Skeletal muscle cell (primary cell): ENCODE measurements at places on chromosomes 6 and 20.
A peak's percentile ranks its signal among the peaks of the same experiment; 100 is the strongest.

DNA sequence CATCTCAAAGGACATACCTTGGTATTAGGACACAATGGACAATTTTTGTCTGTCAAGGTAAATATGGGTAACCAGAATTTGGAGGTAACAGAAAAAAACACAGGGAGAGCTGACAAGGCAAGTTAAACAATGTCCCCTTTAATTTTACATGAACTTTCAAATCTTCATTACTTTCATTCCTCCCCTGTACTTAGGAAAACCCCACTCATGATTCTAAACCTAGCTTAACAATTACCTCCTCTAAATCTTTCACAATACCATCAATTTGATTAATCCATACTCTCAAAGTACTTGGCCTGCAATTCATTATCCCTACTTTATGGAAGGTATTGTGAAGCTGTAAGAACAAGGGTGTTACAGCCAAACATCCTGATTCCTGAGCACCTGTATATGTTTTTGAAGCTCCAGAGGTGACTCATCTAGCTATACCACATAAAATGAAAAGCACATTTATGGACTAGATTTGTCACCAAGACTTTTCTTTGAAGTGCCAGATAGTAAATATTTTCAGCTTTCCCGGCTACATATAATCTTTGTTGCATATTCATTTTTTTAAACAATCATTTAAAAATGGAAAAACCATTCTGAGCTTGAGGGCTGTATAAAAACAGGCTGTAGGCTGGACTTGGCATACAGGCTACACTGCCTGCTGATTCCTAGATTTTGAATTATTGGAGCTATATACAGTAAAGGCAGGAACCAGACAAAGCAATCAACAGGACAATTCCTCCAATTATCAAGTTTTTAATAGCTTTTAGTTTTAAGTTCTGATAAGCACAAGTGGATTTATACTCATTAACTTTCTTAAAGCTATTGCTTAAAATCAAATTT, 22.9 kb downstream of the DEK start:
- no peak for DNase-seq

- no peak for DNase-seq
Observed at GRCh38 chr20:47062226-47062890, 167.7 kb downstream of the EYA2 start.

DNA sequence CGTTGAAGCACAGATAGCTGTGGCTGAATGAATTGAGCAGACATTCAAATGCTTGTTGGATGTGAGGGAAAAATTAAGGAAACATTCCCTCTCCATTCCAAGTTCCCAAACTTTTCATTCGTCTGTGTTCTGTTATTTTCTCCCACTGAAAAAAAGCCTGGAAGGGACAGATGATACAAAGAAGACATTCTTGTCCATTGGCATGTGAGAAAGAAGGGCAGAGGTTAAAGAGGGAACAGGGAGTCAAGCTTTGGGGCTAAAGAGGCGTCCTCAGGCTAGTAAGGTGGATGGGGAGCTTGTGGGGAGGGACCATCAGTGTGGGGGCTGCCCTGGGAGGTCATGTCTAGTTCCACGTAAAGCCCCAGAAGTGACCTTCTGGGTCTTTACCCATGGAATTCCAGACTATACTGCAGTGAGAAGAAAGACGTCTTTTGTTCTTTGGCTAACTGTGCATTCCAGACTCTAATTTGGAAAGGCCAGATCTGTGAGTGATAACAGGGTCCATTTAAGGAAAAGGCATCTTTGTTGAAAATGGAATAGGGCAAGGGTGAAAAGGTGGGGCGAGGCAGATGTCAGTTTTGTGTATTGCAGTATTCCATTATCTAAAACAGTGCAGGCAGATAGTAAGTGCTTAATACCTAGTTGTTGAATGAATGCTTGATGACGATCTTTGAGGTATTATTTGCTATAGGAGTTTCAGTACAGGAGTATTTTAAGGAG, 117.5 kb downstream of the SOX4 start:
- no peak for DNase-seq

DNA sequence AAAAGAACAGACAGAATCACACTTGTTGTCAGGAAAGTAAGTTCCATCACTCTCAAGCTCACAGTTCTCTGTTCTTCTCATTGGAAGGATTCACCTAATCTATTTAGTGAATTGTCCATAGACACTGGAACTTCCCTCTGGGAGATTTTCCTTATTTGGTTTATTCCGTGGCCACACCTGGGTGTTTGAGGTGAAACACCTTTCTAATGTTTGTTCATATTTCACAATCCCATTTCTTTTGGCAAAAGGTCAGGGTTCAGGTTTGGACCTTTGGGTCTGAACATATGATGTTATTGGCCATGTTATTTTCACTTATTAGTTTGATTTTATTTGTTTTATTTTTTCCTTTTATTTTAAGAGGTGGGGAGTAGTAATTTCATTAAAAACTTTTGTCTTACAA, 4.0 kb downstream of the MAS1L start:
- DNase-seq, result no peak

GRCh38 chr20:46700481-46700880, 9.0 kb upstream of the SLC2A10 start:
- DNase-seq, result no peak

DNA sequence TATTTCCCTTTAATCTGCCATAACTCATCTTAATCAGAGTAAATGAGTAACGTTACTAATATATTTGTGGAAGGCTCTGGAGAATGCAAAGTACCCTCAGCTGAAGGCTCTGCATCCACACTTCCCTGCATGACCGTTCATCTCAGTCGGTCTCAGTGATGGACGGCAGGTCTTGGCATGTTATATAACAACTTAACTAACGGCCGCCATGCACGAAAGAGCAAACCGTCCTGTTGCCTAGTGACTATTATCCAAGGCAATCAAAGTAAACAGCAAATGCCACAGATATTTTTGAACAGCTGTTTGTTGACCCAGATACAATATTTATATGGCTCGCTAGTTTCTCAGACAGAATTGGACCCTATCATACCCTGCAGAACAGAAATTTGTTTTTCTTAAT, 194.9 kb upstream of the SMLR1 start:
- DNase-seq, result no peak

- peak; percentile 20 for DNase-seq
Observed at GRCh38 chr6:134903448-134903847, 46.5 kb downstream of the ALDH8A1 start.

DNA sequence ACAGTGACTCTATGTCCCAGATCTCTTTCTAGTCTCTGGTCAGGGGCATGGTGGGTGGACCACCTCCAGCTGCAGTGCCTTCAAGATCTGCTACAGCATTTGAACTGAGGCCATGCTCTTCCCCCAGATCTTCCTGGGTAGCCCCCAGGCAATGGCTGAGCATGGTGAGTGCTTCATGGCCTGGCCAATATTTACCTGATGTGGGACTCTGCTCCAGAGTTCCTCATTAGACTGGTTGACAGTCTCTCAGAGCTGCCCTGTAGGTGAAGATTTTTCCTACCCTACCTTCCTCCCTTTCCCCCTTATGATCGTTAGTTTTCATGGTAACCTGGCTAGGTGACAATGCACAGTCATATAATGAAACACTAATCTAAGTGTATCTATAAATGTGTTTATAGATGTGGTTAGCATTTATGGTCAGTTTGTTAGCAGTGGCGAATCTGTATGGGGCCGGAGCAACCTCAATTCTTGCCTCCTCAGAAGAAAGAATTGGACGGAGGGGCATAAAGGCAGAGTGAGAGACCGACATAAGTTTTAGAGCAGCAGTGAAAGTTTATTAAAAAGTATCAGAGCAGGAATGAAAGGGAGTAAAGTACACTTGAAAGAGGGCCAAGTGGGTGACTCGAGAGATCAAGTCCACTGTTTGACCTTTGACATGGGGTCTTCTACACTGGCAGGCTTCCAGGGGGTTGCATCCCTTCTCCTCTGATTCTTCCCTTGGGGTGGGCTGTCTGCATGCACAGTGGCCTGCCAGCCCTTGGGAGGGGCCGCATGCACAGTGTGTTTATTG, 256.3 kb downstream of the CD83 start:
- DNase-seq, result no peak

DNA sequence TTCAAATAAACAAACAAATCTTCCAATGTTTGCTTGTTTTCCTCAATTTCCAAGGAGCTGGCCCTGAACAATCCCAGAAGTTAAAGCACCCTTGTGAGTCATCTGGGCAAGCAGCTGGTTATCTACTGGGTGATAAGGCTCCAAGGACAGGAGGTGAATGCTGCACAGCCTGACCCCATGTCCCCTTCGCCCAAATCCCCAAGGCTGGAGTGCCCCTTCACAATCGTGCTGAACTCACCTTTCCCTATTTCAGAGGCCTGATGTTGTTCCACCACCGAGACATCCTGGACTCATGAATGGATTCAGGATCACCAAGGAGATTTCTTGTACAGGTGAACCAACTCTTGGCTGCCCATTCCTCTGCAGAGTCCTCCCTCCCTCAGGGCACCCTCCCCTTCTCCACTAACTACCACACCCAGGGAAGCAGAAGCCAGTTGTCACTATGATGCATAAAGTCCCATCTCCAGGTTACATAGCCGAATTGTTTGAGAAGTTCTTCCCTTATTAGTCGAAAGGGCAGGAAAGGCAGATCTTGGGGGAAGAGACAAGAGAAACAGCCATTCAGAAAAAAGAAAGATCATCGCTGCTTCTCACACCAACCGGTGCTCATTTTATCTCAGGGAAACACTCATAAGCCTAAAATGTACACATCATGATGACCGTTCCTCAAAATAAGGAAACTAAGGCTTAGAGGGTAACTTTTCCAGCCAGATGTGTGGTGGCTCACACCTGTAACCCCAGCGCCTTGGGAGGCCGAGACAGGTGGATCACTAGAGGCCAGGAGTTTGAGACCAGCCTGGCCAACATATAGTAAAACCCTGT, 138.8 kb upstream of the RREB1 start:
- no peak for DNase-seq

DNA sequence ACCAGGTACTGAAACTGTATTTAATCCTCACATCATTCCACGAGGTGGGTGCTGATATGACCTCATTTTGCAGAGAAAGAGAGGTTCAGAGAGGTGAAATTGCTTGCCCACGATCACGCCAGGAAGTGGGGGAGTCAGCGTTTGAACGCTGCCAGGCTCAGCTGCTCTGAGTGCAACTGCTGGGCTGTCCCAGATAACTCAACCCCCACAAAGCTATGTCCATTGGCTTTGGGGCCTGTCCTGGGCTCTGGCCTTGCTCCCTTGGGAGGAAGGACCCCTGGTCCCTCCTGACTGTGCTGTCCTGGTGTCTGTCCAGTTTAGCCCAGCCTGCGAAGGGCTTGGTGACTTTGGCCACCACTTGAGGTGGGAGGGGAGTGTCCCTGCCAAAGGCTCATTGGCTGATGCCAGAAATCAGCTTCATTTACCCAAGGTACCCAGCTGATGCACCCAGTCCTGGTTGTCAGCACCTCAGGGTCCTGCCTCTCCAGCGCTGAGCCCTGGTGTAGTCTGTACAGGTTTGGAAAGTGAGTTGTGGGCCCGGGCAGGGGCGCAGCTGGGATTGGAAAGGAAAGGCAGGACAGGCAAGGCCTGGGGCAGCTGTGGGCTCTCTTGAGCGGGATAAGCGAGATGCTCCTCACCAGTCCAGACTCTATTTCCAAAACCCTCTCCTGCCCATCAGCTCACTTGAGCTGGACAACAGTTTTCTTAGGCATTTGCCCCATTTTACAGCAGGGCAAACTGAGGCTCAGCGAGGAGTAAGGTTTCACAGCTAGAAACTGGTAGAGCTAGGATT, 38.5 kb downstream of the SUN5 start:
- no peak for DNase-seq

DNA sequence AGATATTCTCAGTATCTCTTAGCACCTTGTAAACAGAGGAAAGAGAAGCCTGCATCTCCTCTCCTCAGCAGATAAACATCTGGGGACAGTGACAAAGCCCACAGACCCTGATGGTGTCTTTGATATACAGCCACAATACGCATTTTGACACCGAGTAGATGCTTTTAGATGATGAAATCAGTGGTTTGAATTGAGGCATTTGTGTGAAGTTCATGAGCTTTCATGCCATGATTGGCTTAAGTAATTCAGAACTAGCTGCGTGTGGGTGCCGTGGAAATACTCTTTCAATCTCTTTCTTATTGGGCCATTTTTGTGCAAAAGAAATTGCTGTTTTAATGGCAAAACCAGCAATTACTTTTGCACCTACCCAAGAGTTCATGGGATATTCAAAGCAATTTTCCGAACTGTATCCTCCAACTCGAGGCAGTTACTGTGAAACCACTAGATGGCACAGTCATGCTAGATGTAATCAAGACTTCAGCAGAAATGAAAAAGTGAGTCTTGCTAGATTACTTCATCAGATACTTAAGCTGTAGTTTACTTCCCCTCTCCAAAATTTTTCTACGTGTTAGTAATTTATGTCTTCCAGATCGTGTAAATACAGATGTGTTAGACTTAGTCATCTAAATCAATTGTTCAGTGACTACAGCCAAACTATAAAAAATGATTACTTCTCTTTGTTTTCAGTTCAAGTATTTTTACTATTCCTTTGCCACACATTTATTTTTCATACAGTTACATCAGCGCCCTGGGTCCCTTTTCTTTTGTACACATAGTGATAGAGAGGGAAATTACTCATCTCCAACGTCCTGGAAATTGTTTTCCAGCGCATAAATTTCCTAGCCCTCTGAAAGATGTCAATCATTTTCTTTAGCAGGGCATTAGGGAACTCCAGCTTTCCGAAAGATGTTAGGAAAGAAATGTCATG, 49.4 kb downstream of the IYD start:
- DNase-seq, result peak; percentile 63

DNA sequence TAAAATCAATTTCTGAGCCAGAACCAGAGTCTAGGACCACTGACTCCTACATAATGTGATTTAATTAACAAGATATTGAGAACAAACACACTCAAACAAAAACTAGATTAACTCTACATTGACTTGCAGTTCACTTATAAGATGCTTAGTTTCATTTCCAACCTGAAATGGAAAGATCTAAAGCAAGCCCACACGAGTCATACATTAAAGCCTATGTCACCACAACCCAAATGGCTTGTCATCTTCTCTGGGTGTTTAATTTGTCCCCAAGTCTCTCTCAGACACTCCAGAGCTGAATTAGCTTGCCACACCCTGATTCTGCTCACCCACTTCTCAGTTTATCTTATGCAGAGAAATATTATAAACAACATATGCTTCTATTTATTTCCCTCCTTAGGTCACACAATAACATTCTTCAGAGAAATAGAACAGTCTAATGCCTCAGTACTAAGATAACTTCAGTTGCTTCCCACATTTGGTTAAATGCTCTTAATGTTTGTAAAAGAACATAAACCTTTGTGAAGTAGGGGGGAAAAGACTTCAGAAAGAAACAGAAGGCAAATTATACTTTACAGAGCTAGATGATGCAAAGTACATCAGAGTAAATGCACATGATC, 8.8 kb upstream of the FBXO30 start:
- DNase-seq, result no peak

DNA sequence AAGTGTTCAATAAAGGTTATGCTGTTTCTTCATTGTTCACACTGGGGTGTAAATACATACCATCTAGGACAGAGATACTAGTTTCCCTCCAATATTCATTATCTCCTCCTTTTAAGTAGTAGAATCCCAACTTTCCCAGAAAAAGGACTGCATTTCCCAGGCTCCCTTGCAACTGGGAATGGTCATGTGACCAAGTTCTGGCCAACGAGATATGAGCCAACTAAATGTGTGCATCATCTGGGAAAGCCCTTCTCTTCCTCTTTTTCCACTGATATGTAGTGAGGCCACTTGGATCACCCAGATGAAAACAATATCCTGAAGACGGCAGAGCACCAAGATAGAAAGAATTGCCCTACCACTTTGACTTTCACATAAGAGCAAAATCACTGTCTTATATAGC, 97.9 kb upstream of the PTPRT start:
- DNase-seq, result no peak

- DNase-seq, result no peak
Observed at GRCh38 chr6:19812512-19813119, 24.6 kb upstream of the ID4 start.
